ENCODE measurements at places on chromosomes 3 and 15.
A peak's percentile ranks its signal among the peaks of the same experiment; 100 is the strongest.

DNA sequence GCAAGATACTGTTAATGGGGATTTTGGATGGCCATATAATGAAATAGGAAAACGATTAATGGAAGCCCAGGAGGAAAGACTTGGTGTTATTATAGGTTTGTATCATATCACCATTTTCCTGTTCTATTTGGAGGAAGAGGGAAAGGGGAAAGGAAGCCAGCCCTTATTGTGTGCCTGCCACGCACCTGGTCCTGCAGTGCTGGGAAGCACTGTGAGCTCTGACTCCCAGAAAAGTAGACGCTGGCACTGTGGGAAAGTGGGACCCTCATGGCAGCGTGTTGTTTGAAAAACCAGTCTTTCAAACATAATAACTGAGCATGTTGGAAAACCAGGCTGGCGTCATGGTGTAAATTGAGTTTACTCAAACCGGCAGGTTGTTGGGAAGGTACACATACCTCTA lies 22.0 kb downstream of the CGNL1 start:
- no peak for DNase-seq

DNA sequence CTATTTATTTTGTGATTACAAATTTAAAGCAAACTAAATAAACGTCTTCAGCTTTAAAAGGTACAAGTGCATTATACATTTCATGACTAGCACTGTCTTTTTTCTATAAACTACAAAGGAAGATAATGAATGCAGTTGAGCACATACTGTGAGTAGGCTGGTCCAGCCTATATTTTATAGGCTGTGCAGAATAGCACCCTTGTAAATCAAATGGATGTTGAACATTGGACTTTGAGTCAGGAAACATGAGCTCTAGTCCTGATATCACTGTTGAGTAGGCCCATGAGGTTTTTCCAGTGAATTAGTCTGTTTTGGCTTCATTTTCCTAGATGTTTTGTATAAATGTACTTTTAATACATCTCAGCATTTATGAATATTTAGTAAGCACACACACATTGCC lies 447.3 kb upstream of the KCNMB2 start:
- no peak for DNase-seq

DNA sequence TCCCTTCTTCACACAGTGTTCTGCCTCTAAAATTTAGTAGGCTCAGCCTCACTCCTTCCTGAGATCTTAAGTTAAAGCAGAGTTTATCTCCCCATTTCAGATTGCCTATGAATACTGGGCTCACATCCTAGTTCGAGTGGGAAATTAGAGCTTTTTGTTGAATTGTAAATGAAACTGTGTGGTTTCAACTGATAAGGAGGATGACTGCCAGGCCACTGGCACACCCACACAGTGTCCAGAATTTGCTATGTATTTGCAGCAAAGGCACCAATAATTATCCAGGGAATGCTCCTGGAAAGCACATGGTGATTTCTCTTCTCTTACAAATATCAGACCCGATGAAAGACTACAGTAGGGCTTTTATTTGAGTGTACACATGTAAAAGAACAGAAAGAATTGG lies 308.1 kb upstream of the COL8A1 start:
- DNase-seq: no peak

DNA sequence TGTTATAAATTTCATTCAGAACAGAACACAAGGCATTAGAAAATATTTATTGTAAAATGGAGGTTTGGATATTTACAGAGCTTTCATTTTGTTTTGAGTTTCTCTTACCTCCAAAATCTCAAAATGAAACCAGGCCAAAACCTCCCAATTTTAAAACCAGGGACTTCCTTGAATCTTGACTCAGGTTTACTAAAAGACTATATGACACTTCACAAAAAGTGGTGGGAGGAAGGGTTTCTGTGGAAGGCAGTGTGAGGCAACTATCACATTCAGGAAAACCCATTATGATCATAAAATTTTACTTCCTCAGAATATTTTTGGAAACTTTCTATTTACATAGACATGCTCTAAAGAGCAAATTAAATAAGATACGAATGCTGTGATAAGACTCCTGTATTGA lies 205.8 kb upstream of the EOMES start:
- no peak for DNase-seq

- DNase-seq: no peak
Measured at GRCh38 chr15:100108346-100108745, 233.4 kb downstream of the ADAMTS17 start.

DNA sequence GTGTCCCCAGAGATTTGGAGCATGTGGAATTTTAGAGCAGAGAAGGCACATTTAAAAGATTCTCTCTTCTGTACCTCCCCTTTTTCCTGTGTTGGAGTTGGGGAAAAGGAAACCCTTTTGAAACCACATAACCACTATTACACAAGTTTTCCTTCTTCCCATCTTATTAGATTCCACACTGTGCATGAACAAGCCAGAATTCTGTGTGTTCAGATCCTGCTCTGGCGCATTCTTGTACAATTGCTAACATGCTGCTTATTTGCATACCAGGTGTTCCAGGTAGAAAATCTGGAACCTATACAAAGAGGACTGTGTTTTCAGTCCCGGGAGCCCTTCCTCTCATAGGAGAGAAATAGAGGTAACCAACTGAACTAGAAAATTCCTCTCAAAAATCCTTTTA lies 2.6 kb upstream of the CIB2 start:
- no peak for DNase-seq

- DNase-seq: no peak
Measured at GRCh38 chr3:142878649-142879300, 10.1 kb downstream of the PCOLCE2 start.

- DNase-seq: no peak
Measured at GRCh38 chr3:47890828-47891612, 88.1 kb downstream of the DHX30 start.

DNA sequence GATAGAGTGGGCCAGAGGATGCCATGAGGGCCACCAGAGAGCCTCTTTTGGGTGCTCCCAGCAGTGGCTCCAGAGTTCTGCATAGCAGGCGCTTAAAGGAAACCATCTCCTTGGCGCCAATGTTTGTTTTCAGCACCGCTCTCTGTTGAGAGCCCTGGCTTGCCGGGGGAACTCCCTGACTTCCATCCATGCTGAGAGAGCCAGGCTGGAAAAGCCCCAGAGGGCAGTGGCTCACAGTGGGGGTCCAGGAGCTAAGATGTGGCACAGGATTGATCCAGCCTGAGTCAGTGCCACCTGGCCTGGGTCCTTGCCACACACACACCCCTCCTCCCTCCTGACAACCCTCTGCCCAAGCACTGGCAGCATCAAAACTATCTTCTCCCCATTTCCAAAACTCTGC lies 50.4 kb upstream of the HACD2 start:
- DNase-seq: no peak

DNA sequence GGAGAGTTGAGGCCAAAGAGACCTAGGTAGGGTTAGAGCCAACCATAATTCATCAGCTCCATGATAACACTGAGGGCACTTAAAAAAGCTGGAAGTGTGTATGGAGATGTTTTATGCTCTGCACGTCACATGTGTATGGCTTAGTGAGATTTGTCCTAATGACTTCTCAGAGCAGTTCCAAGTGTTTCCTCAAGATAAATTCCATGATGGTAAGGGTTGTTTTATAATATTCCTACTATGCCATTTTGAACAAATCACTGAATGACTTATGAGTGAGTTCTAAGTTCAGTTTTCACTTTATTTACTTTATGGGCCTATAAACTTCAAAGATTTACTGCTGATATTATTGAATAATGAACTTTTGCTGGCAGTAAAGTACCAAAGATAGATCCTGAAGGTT lies 28.1 kb downstream of the TEX9 start:
- no peak for DNase-seq

- no peak for DNase-seq
Measured at GRCh38 chr3:157913741-157914150, 192.5 kb downstream of the SHOX2 start.

DNA sequence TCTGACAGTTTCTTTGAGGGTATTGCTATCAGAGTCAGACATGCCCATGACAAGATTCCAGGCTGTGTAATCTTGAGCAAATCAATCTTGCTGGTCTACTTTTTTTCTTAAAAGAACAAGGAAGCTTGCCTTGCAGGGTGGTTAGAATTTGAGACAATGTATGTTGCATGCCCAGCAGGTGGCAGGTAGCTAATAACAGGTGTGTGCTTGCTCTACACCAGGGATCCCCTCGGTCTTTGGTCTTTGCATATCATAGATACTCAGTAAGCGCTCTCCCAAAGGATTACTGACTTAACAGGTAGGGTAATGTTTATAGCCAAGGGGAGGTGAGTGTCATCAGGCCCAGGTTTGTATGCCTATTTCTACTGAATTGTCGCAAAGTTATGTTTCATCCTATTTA lies 37.3 kb downstream of the CACNA1D start:
- no peak for DNase-seq

- DNase-seq: no peak
Measured at GRCh38 chr3:51350751-51351150, 34.3 kb upstream of the MANF start.

DNA sequence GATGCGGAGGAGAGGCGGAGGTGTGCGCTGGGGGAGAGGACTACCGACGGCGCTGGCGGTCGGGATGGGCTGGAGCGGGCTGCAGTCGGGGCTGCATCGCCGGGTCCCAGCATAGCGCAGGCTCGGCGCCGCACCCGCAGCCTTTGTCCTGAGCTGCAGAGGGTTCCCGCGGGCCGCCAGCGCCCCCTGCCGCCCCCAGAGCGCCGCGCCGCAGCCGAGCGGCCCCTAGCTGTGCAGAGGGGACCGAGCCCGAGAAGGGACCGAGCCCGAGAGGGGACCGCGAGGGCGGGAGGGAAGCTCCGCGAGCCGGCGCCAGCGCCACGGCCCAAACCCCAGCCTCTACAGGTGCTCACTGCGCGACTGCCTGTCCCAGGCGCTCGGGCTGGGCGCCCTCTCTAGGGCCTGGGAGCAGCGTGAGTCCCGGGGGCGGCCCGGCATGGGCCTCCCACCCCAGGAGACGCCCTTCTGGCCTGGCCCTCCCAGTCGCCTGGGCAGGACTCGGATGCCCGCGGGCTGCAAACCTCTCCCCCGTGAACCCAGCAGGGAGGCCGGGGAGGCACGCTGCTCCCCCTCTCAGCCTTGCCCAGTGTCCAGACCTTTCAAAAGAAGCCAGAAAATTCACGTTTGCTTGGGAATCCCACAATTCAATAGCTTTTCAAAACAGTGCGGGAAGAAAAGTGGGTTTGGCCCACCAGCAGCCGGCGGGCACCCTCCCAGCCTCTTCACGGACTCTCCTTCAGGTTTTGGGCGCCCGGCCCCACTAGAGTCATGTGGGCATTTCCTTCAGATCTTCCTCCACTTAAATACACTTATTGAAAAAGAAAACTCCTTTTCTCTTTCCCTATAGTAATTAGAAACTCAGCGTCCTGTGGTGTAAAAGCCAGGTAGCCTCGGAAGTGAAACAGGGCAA lies 134.7 kb downstream of the TPRA1 start:
- DNase-seq: peak; percentile 89

GRCh38 chr3:127393131-127393820 lies 105.4 kb upstream of the PRR20G start:
- no peak for DNase-seq

DNA sequence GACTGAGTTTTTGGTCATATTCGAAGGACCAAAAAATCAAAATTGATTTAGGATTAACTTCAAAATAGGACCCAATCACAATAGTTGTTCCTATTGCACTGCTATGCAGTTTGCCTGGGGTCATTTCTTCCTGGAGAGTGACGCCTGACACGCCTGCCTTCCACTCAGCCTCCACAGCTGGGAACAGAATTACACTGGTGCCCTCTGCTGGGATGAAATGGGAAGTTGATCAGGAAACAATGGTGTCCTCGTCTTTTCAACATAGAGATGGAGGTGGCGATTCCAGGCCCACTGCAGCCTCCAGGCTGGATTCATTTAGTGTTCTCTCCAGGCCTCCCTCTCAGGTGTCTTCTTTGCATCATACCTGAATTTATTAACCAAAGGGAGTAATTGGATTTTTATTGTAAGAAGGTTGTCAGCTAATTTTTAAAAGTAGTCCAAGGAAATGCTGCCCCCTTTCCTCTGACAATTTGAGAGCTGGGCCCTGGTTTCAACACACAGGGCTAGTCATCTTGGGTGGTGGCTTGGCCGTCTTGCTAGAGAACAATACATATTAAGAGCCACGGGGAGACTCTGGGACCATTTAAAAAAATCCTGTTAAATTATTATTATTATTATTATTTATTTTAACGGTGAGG lies 69.7 kb downstream of the GAP43 start:
- peak; percentile 65 for DNase-seq

- no peak for DNase-seq
Measured at GRCh38 chr15:98035134-98035533, 74.6 kb downstream of the ARRDC4 start.

- DNase-seq: no peak
Measured at GRCh38 chr15:66138892-66139590, 114.5 kb downstream of the MEGF11 start.

GRCh38 chr15:26395624-26396023 lies 377.2 kb downstream of the GABRB3 start:
- DNase-seq: no peak

- no peak for DNase-seq
Measured at GRCh38 chr3:104846270-104846669, 520.4 kb upstream of the ALCAM start.

DNA sequence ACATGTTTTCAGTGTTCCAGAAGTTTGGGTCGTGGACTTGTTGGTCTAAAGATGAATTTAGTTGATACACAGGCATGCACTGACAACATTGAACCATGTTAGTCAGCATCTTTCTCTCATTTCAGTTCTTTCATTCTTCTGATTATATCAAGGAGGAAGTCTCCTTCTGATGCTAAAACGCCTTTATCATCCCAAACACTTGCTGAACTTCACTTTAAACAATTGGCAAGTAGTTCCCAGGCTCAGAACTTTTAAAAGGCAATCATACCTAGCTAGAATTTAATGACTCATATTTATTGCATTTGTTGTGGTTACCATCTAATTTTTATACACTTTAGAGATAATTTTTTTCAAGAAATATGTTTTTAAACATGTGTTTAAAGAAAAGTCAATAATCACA lies 15.9 kb downstream of the LMCD1 start:
- DNase-seq: no peak

- DNase-seq: no peak
Measured at GRCh38 chr3:127077068-127077467, 94.2 kb downstream of the PLXNA1 start.

DNA sequence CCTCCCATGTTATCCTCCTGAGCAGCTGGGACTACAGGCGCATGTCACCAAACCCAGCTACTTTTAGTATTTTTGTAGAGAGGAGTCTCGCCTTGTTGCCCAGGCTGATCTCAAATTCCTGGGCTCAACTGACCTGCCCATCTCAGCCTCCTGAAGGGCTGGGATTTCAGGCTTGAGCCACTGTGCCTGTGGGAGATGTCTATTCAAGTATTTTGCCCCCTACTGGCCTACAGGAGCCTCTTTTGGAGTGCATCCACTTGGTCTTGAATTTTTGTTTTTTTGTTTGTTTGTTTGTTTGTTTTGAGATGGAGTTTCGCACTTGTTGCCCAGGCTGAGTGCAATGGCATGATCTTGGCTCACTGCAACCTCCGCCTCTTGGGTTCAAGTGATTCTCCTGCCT lies 3.2 kb upstream of the DHX30 start:
- no peak for DNase-seq
